SW 1271 (cell line): ENCODE measurements at places on chromosomes 2 and 18.

DNA sequence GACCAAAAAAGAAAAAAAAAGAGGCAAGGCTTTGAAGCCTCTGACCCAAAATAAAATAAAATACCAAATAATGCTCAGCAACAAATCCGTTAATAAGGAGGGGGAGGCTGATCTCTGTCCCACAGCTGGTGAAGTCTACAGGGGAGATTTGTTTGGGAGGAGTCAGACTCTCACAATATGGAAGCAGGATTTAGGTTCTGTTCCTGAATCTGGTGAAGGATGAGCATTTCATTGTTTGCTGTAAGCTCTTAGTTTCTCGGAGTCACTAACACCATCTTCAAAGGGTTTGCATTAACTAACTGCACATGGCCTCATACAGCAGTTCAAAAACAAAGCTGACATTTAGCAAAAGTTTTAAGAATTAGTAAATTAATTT is 339.4 kb upstream of the TNP1 start:
- DNase-seq: no peak

GRCh38 chr18:22433956-22434355 is 16.2 kb upstream of the CTAGE1 start:
- DNase-seq: no peak

DNA sequence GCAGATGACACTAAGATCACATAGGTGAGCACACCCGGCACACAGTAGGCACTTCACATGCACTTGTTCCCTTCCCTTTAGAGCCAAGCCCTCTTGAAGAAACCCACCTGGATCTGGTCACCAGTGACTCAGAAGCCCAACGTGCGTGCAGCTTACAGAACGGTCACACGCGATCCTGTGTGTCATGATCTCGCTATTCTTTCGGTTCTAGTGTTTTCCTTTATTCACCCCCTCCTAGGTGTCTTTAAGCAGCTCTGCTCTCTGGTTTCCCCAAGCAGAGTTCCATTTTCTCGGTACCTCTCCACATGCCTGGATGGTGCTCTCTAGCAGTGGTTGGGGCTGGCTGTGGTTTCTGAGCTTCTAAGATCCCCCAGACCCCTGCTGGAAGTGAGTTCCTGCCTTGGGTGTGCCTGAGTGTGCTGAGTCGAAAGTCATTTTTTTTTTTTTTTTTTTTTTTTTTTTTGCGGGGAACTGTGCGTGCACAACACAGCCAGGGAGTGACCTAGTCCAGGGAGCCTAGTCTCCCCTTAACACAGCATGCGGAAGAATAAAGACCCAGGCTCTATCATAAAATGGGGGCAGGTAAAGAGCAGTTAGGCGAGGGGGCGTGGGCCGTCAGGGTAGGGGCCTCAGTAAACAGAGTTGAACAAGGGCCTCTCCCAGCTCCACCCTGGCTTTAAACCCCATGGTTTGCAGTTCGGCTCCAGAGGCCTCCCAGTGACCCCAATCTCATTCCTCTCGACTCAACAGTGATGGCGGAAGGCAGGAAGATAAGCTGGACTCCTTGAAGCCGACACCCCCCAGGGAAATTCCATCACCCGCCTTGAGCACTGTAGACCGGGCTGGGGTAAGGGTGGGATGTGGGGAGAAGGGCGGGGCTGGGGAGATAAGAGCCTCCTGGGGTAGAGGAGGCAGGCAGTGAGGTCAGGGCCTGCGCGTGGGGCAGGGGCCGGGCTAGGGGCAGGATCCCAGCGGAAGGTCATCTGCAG is 29.8 kb upstream of the DNMT3A start:
- DNase-seq: no peak

- no peak for DNase-seq
Measured at GRCh38 chr2:43276266-43276941, 50.0 kb upstream of the ZFP36L2 start.

DNA sequence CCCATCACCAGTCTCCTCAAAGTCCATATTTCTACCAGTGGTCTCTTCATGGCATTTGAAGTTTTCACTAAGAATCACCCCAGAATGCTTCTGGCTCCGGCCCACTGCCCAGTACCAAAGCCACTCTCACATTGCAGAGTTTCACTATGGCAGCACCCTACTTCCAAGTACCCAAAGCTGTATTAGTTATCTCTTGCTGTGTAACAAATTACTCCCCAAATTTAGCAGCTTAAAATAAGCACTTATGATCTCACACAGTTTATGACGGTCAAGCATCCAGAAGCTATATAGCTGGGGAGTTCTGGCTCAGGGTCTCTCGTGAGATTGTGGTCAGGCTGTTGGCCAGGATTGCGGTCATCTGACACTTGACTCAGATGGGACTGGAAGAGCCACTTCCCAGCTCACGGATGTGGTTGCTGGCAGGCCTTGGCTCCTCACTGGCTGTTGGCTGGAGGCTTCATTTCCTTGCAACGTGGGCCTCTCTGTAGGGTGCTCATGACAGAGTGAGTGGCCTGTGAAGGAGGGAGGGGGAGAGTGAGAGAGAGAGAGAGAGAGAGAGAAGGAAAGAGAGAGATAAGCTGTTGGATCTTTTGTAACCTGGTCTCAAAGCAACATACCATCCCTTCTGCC is 189.5 kb downstream of the CTIF start:
- no peak for DNase-seq

- no peak for DNase-seq
Measured at GRCh38 chr2:195461010-195461409, 196.0 kb upstream of the SLC39A10 start.

DNA sequence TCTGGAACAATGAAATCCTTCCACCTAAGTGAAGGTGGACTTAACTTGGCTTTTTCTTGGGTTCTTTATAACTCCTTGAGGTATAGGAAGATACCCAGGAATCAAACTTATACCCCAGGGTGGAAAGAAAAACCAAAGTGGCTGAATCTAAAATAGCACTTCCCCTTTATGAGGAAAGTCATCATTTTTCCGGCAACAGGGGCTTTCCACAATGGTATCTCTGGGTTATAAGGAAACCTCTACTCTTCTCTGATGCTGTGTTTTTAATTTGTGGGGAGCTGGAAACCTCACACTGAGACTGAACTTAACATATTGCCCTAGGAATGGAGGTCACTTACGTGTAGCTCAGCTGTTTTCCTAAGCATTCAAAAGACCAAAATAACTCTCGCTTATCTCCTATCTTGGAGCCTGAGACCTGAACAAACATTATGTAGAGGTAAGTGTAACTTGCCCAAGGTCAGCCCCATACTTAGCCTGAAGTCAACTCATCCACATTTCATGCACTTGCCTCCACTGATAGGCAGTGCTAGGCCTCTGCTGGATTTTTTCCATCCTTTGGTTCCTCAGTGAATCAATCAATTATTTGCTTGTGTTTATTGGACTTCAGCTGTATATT is 117.9 kb downstream of the SETBP1 start:
- DNase-seq: no peak

DNA sequence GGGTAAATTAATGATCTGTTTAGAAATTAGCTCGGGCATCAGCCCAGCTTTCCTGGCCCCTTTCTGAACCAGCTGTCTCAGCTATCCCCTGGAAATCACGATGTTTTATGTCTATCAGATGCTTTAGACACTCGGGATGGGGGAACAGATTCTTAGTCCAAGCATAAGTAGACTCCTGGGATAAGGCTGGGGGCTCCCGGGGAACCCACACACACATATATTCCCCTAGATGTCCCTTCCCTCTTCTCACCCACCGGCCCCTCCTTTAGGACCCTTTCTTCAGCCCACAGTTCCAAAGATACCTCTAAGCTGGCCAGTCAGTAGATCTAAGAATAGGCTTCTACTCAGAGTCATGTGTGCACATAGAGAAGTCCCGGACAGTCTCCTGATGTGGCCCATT is 151.5 kb upstream of the COPS8 start:
- DNase-seq: no peak

GRCh38 chr2:175948191-175948590 is 53.9 kb downstream of the LNPK start:
- no peak for DNase-seq

GRCh38 chr18:32386471-32386870 is 84.2 kb downstream of the GAREM1 start:
- DNase-seq: no peak

DNA sequence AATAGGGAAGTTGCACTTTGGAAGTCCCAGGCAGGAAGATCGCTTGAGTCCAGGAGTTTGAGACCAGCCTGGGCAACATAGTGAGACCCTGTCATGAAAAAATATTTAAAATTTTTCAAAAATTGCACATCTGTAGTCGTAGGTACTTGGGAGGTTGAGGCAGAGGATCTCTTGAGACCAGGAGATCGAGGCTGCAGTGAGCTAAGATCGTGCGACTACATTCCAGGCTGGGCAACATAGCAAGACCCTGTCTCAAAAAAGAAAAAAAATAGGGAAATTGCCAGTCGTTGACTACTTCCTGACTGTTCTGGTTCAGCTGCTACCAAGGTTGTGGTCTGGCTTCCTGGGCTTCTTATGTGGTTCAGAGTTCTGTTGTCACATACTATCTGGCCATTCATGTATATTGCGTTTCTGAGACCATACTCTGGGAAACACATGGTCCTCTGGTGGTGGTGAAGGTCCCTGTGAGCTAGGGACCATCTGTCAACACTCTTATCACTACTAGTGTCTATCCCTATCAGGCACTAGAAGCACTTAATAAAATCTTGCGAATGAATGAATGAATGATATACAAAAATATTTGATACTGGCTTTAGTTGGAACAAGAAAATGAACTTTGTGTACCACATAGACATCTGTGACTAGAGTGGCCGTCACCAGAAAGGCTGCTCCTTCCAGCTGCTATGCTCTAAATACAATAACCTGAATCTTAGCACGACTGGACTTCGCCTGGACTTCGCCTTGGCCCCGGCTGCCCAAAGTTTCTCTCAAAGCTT is 861 bp upstream of the KLHL23 start:
- DNase-seq: no peak

DNA sequence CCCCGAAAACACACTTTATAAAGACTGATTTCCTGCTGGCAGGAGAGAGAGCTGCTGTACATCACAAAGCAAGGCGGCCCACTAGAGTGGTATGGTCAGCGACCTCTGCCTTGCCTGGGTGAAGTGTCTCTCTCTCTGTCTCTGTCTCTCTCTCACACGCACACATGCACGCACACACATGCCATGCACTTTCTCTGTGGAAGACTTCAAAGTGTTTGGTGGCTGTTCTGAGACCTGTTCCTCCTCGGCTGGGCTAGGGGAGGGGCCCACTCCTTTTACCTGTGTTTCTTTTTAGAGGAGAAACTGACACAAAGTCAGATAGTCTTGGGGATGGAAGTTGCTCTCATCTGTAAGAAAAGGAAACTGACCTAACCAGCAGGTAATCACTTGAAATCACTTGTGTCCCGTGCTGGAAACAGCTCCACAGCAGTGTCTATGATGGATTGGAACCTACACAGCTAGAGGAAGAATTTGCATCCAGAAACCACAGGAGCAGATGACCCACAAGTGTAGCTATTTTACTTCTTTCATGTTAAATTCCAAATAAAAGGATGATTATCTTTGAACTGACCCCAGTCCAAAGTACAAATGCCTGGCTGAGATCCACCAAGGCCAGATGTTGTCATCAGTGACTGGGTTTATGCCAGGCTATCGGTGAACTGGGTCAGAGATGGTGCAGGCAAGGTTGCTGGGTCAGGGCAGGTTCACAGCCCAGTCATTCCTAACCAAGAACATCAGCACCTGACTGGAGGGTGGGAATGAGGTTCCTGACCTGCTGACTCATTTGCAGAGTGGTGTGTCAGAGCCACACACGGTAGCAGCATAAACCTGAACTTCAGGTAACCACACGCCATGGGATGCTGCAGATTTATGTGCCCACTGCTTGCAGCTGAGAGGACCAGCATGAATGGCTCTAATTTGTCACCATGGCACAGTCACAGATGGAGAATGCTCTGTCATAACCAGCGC is 63.0 kb downstream of the NPAS2 start:
- DNase-seq: no peak
